ENCODE measurements at places on chromosomes 13 and 19.
A peak's percentile ranks its signal among the peaks of the same experiment; 100 is the strongest.

GRCh38 chr13:30752201-30752797 lies 17.0 kb downstream of the ALOX5AP start:
- DNase-seq, result no peak

DNA sequence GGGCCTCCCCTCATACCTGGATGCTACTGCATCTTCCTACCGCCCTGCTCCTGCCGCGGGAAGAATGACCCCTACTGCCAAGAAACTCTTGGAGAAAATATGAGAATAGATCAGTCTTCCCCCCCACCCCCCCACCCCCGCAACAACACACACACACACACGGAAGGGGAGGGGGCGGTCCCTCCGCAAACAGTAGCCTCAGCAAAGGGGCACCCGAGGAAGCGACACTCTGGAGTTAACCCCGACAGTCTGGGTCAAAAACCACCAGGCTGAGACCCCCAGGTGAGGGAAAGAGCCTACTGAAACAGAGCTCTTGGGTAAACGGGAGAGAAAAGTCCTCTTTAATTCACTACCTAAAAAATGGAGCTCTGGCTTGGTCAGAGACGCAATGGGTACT lies 1.2 kb downstream of the MED26 start:
- DNase-seq, result no peak

GRCh38 chr13:52061587-52061986 lies 37.1 kb downstream of the UTP14C start:
- DNase-seq, result peak; percentile 8

- DNase-seq, result no peak
Measured at GRCh38 chr13:28128926-28129325, 9.4 kb upstream of the PAN3 start.

DNA sequence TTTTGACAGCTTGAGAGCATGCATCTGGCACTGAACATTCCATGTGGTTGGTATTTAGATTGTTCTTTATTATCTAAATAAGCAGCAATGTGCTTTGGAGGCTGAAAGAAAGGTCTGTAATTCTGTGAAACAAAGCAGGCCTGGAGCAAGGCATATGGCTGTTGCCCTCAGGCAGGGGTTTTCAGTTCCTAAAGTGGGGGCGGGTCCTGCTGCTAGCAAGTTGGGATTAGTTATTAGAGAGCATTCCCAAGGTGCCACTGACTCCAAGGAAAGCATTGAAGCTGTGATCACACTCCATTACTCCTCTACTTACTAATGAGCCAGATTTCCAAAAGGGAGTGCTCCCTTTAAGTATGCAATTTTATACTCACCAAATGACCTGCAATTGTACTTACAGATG lies 432.2 kb downstream of the OLFM4 start:
- DNase-seq, result no peak

GRCh38 chr13:42617221-42617620 lies 43.3 kb downstream of the TNFSF11 start:
- no peak for DNase-seq

GRCh38 chr19:45172611-45173208 lies 5.3 kb downstream of the TRAPPC6A start:
- DNase-seq, result no peak

DNA sequence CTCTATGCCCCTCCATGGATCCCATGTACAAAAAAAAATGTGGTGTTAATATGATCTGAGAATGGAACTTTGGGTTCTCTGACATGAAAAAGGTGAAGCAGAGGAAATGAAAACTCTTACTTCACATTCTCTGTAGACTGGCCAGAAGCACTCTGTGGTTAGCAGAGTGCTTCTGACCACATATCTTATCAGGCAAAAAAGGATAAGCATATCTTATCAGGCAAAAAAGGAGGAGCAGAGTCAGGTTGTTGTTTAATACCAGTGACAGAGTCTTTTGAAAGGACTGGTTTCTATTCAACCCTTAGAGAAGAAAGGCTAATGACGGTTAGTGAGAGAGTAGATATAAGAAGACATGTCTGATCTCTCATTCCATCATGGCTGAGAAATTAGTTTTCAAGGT lies 1404.8 kb downstream of the SLITRK1 start:
- no peak for DNase-seq

- no peak for DNase-seq
Measured at GRCh38 chr13:46179491-46179908, 2.5 kb downstream of the LCP1 start.

DNA sequence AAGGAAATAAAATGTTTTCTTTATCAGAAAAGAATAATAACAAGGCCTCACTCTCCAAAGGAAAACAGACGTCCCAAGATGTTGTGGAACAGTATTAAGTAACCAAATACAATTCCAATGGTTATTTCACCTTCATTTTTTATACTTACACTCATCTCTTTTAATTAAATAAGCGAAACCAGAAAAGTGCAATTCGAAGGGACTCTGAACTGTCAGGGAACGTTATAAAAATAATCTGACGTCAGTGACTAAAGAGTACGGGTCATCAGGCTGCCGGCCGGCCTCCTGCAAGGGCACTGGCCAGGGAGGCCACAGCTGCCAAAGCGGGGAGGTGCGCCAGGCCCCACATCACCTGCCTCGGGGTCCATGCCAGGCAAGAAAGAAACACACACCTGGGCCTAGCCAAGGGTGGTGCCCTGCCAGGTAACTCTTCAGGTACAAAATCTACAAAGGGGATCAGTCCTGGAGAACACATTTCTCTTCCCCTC lies 61.2 kb downstream of the CDADC1 start:
- DNase-seq, result peak; percentile 57

GRCh38 chr19:46552891-46553290 lies 48.2 kb upstream of the CALM3 start:
- no peak for DNase-seq

DNA sequence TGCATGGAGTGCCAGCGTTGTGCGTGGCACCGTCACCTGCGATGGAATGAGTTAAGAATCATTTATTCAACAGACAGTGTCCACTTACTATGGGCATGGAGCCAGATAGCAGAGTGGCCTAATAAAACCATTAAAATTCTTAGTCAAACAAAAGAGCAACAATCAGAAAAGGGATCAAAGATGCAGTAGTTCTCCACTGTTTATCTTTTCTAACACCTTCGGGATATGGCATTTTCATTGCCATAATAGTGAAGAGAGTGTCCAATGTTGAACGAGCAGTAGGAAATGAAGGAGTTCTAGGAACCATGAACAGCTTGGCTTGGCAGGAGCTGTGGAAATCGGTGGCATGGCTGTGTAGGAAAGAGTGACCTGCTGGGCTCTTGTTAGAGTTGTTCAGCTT lies 2.0 kb downstream of the TNFSF11 start:
- DNase-seq, result peak; percentile 10

GRCh38 chr13:26721251-26722121 lies 39.1 kb downstream of the GPR12 start:
- no peak for DNase-seq

DNA sequence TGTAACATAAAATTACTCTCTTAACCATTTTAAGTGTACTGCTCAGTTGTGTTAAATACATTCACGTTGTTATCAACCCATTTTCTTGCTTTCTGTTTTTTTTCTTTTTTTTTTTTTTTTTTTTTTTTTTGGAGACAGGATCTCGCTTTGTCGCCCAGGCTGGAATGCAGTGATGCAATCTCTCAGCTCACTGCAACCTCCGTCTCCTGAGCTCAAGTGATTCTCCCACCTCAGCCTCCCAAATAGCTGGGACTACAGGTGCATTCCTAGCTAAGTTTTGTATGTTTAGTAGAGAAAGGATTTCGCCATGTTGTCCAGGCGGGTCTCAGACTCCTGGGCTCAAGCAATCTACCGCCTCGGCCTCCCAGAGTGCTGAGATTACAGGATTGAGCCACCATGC lies 42.5 kb upstream of the C13orf42 start:
- no peak for DNase-seq

- no peak for DNase-seq
Measured at GRCh38 chr19:16111909-16112752, 442 bp downstream of the RAB8A start.

DNA sequence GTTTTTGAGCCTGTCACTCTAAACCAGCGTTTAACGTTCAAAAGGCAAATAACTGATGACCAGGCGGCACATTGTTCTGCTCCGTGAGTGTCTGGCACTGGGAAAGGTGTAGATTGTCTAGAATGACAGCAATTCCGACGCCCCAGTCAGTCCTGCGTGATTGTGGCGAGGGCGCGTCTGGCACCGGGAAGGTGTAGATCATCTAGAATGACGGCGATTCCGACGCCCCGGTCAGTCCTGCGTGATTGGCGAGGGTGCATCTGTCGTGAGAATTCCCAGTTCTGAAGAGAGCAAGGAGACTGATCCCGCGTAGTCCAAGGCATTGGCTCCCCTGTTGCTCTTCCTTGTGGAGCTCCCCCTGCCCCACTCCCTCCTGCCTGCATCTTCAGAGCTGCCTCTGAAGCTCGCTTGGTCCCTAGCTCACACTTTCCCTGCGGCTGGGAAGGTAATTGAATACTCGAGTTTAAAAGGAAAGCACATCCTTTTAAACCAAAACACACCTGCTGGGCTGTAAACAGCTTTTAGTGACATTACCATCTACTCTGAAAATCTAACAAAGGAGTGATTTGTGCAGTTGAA lies 26.1 kb upstream of the NDUFS7 start:
- DNase-seq, result no peak

- DNase-seq, result no peak
Measured at GRCh38 chr13:46176756-46177155, 5.2 kb downstream of the LCP1 start.

- DNase-seq, result no peak
Measured at GRCh38 chr13:33150126-33150525, 133.9 kb downstream of the KL start.

- DNase-seq, result no peak
Measured at GRCh38 chr19:17236811-17237543, 8.7 kb downstream of the NR2F6 start.

GRCh38 chr13:54124700-54125099 lies 1096.1 kb downstream of the OLFM4 start:
- DNase-seq, result no peak

GRCh38 chr13:112102243-112102642 lies 35.3 kb downstream of the SOX1 start:
- no peak for DNase-seq

GRCh38 chr19:3361384-3362216 lies 4.8 kb upstream of the NFIC start:
- no peak for DNase-seq

GRCh38 chr19:16041299-16041990 lies 34.9 kb upstream of the TPM4 start:
- peak; percentile 79 for DNase-seq

GRCh38 chr19:34319230-34319585 lies 45.8 kb upstream of the GPI start:
- DNase-seq, result no peak

DNA sequence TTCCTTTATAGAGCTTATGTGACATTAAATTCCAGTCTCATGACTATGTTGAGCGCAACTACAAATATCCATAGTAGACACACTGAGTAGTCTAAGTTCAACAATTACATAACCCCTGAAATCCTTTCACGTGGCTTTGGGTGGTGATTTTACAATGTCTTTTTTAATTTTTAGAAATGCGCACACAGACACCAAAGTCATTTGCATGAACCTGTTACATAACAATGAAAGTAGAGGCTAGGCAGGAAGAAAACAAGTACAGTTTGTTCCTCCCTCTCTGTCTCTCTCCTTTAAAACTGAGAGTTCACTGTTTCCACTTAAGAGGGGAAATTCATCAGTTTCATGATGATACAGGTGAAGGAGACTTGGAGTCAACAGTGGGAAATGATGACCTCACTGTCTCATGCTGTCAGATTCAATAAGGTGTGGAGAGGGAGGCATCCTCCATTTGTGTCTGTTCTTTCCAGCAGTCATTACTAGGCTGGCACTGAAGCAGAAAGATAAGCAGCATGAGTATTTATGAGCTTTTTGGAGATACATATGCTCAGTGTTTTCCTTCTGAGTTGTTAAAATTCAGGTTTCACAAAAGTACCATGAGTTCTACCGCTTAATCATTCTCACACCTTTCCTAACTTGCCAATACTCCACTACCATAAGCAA lies 201.8 kb downstream of the LHFPL6 start:
- DNase-seq, result no peak

DNA sequence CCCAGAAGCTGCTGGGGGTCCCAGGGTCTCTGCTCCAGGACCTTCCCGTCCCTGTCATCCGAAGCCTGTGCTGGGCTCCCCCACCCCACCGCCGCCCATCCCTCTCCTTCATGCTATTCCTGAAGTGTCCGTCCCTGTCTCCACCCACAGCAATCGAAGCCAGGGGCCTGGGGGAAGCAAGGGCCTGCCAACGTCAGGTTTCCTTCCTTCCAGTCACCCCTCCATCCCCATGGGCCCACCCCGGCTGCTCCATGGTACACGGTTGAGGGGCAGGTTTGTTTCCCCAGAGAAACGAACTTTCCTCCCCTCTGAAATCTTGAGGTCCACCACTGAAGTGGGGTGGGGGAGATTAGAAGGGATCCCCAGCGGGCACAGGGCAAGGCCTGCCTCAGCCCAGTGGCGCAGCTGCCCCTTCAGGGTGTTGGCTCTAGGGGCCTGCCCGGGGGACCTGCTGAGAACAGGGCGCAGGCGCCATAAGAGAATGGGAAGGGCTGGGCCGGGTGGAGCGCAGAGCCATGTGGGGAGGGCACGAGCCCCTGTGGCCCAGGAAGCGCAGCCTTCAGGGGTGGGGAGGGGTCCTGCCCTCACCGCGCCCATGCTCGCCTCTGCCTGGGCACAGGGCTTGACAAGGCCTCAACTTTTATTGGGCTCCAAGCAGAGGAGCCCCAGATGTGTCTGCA lies 16.1 kb downstream of the CEBPG start:
- no peak for DNase-seq

- DNase-seq, result peak; percentile 78
Measured at GRCh38 chr13:46551410-46552302, 1.3 kb upstream of the LRCH1 start.

DNA sequence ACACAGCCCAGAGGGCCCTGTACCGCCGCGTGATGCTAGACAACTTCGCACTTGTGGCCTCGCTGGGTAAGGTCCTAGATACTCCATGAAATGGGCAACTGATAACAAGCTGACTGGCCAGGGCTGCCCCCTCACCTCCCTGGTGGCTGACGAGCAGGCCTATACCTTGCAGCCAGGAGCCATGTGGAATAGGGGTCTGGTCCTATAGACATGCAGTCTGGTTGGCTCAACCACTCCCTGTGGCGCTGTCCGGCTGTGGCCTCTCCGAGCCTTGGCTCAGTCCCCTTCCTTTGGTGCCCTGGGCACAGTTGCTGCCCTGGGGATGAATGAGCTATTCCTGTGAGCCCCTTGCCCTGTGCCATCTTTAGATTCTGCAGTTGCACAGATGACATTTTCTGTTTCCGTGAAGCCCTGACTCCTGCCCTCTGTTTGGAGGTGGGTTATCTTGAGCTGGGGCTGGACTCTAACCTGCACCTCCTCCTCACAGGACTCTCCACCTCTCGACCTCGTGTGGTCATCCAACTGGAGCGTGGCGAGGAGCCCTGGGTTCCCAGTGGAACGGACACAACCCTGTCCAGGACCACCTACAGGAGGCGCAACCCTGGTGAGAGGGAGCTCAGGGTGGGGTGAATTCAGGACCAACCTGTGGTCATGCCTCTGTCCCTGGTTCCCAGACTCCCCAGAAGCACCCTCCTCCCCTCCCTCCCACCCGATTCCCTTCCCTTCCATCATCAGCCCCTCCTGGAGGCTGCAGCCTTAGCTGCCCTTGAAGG lies 2.5 kb downstream of the ZNF324 start:
- DNase-seq, result no peak

GRCh38 chr19:51456541-51457290 lies 1.5 kb downstream of the SIGLEC8 start:
- no peak for DNase-seq

GRCh38 chr19:1748115-1748872 lies 5.0 kb upstream of the ONECUT3 start:
- DNase-seq, result no peak

- DNase-seq, result no peak
Measured at GRCh38 chr19:34347561-34348165, 17.3 kb upstream of the GPI start.

All from prostate gland (tissue), 2 donors.